ENCODE measurements at places on chromosomes 5 and 9.

DNA sequence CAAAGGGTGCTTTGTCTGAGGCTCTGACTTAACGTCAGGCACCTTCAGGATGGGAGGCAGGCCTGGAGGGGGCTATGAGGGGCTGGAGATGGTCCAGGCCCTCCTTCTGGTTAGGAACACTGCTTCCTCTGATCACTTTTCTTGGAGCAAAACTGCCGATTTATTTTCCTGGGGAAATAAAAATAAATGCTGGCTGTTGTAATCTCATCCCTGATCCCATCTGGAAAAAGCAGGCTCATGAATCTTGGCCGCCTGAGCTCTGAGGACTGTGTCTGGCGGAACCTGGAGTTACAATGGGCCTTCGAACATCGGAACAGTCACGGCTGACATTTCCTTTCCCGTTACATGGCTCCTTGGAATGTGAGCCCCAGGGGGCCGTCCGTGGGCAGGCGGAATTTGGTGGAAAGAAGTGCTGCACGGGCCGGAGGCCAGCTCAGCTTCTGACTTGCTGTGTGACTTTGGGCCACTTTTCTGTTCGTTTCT, 157.8 kb downstream of the RGS3 start:
- no peak for DNase-seq

- no peak for DNase-seq
Measured at GRCh38 chr5:1374679-1375055, 29.8 kb upstream of the CLPTM1L start.

DNA sequence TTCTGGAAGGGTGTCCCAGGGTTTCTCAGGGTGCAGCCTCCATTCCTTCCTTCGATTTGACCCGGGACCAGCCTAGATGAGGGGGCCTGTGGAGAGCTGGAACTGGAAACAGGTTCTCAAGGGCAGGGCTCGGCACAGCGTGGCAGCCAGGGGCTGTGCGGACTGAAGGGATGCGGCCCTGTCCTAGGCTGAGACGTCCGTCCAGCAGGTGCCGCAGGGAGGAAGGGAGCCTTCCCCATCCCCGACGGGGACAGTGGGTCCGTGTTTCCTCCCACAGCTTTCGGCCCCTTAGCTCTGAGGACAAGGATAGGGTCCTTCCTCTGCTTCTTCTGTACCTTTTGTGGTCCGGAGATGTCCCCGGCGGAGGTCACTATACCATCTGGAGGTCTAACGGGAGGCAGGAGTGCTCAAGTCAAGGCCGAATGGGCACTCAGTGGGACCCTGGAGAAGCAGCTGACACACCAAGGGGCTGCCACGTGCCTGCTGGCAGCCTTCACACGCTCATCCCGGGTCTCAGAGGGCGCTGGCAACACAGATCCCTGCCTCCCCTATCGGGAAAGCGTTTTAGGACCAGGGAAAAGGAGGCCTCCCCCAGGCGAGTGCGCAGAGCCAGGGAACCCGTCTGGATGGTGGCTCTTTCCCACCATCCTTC, 49.9 kb downstream of the USP20 start:
- peak; percentile 51 for DNase-seq

DNA sequence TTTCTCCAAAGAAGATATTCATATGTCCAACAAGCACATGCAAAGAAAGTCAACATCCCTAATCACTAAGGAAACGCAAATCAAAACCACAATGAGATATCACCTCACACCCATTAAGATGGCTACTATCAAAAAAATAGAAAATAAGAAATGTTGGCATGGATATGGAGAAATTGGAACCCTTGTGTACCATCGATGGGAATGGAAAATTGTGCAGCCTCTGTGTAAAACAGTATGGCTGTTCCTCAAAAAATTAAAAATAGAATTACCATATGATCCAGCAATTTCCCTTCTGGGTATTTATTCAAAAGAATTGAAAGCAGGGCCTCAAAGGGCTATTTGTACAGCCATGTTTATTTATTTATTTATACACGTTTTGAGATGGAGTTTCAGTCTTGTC, 43.0 kb upstream of the HRH2 start:
- DNase-seq = no peak

- no peak for DNase-seq
Measured at GRCh38 chr9:29126783-29127182, 1553.5 kb upstream of the C9orf72 start.

GRCh38 chr9:16870596-16871335, at the start of gene BNC2:
TSS of gene BNC2 (minus strand) at chr9:16870670. CDS start at chr9:16870648, 22 bp downstream.
- peak; percentile 5 for DNase-seq

DNA sequence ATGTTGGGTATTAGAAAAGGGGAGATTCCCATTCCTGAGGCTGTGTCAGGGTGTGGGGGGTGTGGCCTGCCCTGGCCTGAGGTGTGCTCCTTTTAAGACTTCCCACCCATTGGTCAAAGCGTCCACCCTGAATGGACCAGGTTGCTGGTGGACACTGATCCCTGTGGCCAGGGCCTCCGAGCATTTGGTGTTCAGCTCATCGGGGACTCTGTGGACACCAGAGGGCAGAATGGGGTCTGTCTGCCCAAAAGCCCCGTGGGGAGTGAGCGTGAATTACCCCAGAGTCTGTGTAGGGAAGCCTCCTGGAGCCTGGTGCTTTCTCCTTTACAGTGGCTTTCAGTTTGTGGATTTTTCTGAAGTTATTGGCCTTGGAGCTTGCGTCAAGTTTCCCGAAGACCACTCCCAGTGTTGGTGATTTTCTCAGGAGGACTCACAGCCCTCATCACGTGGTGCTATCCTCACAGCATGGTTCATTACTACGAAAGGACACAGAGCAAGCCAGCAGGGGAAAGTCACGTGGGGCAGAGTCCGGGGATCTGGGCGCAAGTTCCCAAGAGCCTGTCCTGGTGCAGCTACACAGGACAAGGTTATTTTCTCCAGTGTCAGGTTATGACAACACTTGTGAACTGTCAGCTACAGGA, 55.5 kb downstream of the TENT4A start:
- DNase-seq = no peak

- DNase-seq = no peak
Measured at GRCh38 chr5:1013238-1013947, 4.8 kb downstream of the NKD2 start.

GRCh38 chr5:145936401-145937131, at the start of gene SH3RF2:
TSS of gene SH3RF2 (plus strand) at chr5:145936578. CDS start at chr5:145937929, 1,351 bp downstream.
- peak; percentile 25 for DNase-seq

DNA sequence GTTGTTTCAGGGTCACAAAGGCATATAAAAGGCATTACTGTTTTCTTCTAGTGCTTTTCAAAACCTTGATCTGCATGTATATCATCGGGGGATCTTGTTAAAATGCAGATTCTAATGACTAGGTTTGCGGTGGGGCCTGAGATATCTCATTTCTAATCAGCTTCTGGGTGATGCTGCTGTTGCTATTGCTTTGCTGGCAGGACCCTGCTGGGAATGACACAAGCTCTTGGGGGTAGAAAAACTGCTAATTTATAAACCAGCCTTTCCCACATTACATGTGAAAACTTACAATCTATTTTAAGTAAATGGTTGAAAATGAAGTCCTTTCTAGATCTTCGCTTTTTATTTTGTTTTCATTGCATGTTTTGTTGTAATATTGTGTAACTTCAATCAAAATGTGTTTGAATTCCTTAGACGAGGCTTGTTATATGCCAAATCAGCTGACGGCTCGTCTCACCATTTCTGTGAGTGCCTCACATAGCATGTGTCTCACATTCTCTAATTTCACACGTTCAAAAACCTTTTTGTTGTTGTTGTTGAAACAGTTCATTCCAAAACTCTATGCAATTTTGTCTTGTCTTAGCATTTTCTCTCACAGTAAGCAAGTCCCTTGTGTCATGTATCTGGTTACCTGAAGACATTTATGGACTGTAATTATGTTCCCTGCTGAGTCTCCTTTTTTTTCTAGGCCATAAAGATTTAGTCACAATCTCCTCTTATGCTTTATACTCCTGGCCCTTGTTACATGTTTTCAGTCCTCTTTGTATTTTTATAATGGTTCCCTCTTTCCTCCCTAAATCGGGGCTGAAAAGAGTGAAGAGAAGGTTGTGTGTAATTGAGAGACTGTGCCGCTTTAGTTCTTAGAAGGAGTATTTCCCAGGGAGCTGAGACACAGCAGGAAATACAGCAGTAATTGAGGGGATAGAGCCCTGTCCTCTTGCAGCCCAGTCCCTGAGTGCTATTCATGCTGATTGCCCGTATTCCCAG, 521.0 kb upstream of the SEMA6A start:
- DNase-seq = no peak

GRCh38 chr5:38854907-38855306, 9.1 kb downstream of the OSMR start:
- no peak for DNase-seq

GRCh38 chr5:143051244-143052058, 281.3 kb downstream of the ARHGAP26 start:
- no peak for DNase-seq

DNA sequence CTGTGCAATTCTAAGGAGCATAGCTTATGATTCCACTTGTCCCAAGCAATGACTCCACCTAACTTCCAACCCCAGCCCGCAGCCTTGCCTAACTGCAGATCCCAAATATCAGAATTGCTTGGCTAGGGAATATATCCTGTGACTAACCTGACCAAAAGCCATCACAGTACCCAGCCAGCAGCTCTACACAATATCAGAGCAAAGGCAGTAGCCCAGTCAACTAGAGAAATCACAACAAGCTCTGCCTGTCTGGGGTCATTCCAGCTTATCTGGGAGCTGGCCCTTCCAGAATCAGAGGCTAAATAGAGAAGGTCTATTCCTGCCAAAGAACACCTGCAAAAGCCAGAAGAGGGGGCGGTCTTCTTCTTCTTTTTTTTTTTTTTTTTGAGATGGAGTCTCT, 9.3 kb upstream of the KIAA1958 start:
- DNase-seq = no peak

DNA sequence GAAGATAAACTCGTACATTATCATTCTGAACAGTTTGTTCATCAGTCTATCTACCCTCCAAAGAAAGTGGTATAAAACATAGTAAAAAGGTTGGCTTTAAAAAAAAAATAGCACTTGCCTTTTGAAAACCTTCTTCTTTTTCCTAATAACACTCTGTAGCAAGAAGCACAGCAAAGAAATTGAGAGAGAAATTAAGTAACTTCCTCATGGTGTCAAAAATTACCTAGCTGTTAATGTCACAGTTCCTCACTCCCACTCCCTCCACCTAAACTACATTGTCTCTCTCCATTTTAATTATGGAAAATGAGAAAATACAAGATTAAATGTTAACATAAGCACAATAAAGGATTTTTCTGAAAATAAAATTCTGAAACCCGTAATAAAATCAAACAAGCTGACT, 72.2 kb downstream of the CERT1 start:
- DNase-seq = no peak

DNA sequence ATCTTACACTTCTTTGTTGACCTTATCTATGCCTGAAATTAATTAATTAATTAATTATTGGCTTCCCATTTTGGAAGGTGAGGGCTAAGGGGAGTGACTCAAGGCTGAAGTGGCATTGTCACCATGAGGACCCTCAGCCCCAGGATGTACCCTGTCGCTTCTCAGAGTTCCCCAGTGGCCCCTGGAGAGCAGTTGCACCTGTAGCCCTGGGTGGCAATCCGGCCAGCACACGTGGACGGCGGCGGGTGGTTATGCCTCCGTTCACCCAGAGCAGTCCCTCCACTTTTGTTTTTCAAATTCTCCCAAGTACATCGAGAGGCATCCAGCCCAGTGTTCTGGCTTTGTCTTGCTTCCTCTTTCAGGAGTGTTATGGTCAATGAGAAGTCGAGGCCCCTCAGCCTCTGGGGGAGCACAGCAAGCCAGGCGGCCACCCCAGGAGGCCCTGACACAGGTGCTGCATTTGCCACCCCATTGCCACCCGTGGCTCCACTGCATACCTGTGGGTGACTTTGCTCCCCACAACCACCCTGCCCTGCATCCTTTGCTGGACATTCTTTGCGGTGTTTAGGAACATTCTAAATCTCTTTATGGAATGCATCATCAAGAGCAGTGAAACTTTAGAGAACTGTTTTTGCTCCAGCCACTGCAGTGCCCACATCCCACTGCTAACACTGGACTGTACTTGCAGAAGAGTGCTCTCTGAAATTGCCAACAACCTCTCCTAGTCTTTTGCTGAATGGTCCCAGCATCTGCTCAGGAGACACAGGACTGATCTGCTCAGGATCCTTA, 11.5 kb upstream of the IRX2 start:
- no peak for DNase-seq

DNA sequence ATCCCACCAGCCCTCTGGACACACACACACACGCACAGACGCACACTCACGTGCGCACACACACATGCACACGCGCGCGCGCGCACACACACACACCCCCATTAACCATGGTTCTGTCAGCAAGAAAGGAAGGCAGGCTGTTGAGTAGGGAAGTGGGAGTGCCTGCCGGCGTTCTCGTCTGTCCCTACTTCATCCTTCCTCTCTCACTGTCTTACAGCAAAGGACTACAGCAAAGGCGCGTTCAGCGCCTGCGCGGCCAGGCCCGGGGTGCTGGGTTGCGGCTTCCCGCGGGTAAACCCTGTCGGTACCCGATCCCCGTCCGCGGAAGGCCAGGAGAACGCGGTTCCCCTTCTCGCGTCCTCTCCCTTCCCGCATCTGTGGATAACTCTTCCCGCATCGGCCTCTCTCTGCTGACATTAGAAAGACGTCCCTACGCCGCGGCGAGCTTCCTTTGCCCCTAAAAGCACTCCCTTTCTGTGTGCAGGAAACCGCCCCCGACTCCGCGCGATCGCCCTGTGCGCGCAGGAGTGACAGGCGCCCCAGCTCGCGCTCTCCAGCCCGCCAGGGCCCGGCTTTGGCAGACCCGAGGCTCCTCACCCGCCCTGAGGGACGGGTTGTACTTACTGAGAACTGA, 219.2 kb downstream of the AGTPBP1 start:
- DNase-seq = peak; percentile 46

GRCh38 chr9:31394015-31394473, 990.4 kb upstream of the ACO1 start:
- DNase-seq = no peak

DNA sequence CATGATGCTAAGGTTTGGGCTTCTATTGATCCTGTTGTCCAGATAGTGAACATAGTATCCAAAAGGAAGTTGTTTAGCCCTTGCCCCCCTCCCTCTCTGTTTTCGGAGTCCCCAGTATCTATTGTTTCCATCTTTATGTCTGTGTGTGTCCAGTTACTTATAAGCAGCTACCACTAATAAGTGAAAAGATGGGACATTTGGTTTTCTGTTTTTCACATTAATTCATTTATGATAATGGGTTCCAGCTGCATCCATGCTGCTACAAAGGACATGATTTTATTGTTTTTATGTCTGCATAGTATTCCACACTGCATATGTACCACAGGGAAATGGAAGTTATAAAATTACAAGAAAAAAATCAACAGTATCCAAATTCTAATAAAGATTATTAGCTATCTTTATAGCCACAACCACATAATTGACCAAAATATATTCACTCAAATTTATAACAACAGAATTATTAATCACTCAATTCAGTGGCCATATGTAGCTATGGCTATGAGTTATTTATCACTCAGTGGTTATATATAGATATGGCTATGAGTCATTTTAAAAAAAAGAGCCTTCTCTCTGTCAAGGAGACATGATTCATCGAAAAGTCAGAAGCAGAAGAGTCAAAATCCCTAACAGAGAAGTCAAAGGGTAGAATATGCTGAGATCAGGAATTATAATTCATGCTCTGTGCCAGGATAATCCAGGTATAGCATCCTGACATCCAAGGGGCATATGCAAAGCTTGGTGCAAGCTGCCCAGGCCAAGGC, 367.5 kb downstream of the DEPDC1B start:
- DNase-seq = no peak

GRCh38 chr9:20384642-20385041, 237.7 kb downstream of the MLLT3 start:
- DNase-seq = no peak

GRCh38 chr5:44089424-44090144, 299.6 kb downstream of the FGF10 start:
- DNase-seq = no peak

- no peak for DNase-seq
Measured at GRCh38 chr5:74916831-74917710, 50.9 kb upstream of the FAM169A start.

GRCh38 chr9:134192951-134193731, 28.8 kb upstream of the RNU6ATAC start:
- no peak for DNase-seq

Measured in activated naive CD8-positive, alpha-beta T cell treated with anti-CD3 and anti-CD28 coated beads for 36 hours (primary cell).